Upper lobe of right lung (tissue), 1 donor: ENCODE measurements at places on chromosomes 3 and 15. TPM values are rescaled to one million over a fixed set of nuclear protein-coding genes. Genes with fewer than 3 reads are reported as not detected.

The PSTPIP1 gene
- total RNA-seq, result 16.0 TPM

GRCh38 chr3:171157286-171157685, 130.8 kb upstream of the SLC2A2 start:
- peaks cover 29% of the 10 kb centered on the region for H3K36me3 ChIP-seq
- H3K4me1 ChIP-seq, result no peaks in the 10 kb centered on the region
- no peaks in the 10 kb centered on the region for H3K27me3 ChIP-seq
- H3K4me3 ChIP-seq, result no peak overlapping the region
- no peak for DNase-seq

DNA sequence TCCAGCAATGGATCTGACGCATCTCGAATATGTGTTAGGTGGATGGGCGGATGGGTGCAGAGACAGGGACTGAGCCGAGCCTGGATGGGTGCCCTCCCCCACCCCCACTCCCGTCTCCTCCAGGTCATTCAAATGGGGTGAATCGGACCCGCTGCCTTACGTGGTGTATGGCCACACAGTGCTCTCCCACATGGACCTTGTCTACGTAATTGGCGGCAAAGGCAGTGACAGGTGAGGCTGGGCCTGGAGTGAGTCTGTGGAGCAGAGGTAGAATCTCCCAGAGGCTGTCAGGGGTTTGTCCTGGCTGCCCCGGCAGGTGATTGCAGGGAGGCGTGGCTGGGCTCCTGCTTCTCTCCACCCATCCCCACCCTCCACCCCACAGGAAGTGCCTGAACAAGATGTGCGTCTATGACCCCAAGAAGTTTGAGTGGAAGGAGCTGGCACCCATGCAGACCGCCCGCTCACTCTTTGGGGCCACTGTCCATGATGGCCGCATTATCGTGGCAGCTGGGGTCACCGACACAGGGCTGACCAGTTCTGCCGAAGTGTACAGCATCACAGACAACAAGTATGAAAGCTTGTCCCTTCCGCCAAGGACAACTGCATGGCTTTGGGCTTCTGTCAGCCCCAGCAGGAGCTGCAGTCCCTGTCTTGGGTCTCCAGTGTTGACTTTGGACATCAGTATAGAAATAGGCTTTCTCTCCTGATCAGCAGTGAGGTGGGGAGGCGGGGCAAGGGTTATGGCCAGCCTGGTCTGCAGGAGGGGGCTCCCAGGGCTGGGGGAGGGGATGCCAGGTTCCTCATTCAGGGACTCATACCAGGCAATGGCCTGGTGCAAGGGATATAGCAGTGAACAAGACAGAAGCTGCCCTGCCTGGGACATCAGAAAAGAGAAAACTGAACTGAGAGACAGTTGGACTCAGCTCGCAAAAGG, 3.4 kb downstream of the KLHL40 start:
- no peaks in the 10 kb centered on the region for H3K36me3 ChIP-seq
- DNase-seq, result peak; percentile 35
- no peak overlapping the region for H3K27ac ChIP-seq
- H3K27me3 ChIP-seq, result peaks cover 8% of the 10 kb centered on the region
- no peaks in the 10 kb centered on the region for H3K4me1 ChIP-seq

DNA sequence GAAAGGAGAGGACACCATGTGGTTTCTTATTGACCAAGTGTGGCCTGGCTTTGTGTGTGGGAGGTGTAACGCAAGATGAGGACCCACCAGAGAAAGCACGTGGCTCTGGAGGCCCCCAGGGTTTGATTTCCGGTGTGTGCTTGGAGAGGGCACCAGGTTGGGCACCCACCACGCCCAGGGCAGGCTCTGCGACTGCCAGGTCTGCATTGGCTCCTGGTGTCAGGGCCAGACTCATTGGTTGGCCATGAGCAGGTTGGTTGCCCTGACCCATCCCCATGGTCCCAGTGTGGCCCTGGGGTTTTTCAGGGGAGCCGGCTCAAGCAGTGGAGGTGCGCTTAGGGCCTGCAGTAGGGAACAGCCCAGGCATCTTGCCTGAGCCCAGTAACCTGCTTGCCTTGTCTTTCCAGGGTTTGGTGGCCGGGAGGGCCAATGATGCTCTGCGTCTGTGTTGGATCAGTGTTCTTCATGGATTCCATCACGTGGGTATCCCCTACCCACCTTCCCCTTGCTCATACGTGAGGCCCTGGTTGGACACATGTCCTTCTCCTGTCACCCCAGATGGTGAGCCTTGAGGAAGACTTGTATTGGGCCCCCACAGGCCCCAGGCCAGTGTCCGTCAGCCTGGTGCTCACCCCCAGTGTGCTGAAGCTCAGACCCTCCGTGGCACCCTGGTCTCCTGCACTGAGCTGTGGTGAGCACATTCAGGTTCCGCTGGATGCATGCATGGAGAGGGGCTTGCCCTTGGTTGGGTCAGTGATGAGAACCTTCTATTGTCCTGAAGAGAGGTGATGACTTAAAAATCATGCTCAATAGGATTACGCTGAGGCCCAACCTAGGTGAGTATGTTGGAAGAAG, 193.9 kb downstream of the UBE3A start:
- no peak overlapping the region for H3K27ac ChIP-seq
- peak; percentile 41 for DNase-seq
- H3K4me1 ChIP-seq, result no peaks in the 10 kb centered on the region
- no peaks in the 10 kb centered on the region for H3K36me3 ChIP-seq
- no peak overlapping the region for H3K4me3 ChIP-seq

- no peak overlapping the region for H3K4me3 ChIP-seq
- DNase-seq, result no peak
- peak overlapping the region; percentile 96 for H3K27ac ChIP-seq
- no peaks in the 10 kb centered on the region for H3K27me3 ChIP-seq
These were observed 1.4 kb upstream of the ISG20 start for GRCh38 chr15:88637436-88637835.

DNA sequence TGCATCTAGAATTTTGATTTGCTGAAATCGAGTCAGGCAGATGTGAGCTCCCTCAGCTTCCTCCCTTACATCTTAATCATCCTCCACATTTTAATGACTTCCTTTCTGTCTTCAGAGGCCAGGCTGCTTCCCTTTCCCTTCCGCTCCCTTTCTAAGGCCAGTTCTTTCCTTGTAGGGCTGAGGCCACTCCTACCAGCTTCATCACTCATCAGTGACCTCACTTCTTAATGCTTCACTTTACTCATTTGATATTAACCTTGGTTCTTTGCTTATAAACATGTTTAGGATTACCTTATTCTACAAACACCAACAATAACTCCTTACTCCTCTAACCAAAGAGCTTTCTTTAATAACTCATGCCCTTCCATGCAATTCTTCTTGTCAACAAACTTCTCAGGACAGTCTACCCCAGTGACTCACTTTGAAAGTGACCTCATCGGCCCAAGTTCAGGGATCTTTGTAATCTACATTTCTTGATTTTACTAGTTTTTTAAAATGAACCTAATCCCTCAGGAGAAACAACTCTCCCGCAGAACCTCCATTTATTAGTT, 23.9 kb downstream of the ILDR1 start:
- peaks cover 6% of the 10 kb centered on the region for H3K4me1 ChIP-seq
- no peaks in the 10 kb centered on the region for H3K27me3 ChIP-seq
- no peak overlapping the region for H3K4me3 ChIP-seq
- H3K27ac ChIP-seq, result no peak overlapping the region
- no peak for DNase-seq

The FOXP1 gene
- 140 TPM for total RNA-seq

The DPPA4 gene
- total RNA-seq, result not detected

DNA sequence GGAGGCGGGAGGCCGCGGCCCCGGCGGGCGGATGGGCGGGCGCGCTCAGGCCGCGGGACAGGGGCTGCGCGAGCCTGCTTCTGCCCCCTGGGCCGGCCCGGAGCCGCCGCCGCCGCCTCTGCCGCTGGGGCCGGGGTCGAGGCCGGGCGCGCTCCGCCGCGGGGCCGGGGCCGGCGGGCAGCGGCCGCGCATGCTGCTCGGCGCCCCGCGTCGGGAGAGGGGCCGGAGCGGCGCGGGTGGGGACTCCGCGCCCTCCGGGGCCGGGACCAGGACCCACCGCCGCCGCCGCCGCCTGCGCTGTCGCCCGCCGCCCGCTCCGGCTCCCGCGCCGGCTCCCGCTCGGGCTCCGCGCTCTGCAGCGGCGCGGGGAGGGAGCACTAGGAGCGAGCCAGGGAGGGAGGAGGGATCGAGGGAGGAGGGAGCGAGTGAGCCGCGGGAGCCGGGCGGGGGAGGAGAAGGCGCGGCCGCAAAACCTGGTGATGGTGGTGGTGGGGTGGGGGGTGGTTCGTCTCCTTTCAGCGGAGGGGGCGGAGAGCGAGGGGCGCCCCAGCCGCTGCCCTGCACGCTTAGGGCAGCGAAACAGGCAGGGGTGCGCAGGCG, at the start of gene LINGO1:
LINGO1 (minus strand) TSS at position 379 of the 600 bp plus-strand sequence. CDS start 597 bp downstream, outside the sequence.
- H3K4me1 ChIP-seq, result peaks cover 4% of the 10 kb centered on the region
- H3K27me3 ChIP-seq, result peaks cover 52% of the 10 kb centered on the region
- H3K36me3 ChIP-seq, result no peaks in the 10 kb centered on the region
- peak within 1 kb of the TSS; percentile 57 for H3K4me3 ChIP-seq

- H3K27ac ChIP-seq, result no peak overlapping the region
- no peaks in the 10 kb centered on the region for H3K36me3 ChIP-seq
- no peak for DNase-seq
- H3K27me3 ChIP-seq, result no peaks in the 10 kb centered on the region
These were observed 11.6 kb upstream of the PLSCR4 start for GRCh38 chr3:146262371-146263110.

The TTLL3 gene
- 37.3 TPM for total RNA-seq

- no peak for DNase-seq
- no peaks in the 10 kb centered on the region for H3K36me3 ChIP-seq
- no peak overlapping the region for H3K4me3 ChIP-seq
- H3K27me3 ChIP-seq, result no peaks in the 10 kb centered on the region
- H3K27ac ChIP-seq, result peak overlapping the region; percentile 56
These were observed 214.4 kb upstream of the NR2E3 start for GRCh38 chr15:71595846-71596553.

GRCh38 chr3:189890496-189890895, 230.2 kb downstream of the P3H2 start:
- no peak for DNase-seq
- no peak overlapping the region for H3K27ac ChIP-seq
- H3K4me1 ChIP-seq, result no peaks in the 10 kb centered on the region
- H3K36me3 ChIP-seq, result no peaks in the 10 kb centered on the region

DNA sequence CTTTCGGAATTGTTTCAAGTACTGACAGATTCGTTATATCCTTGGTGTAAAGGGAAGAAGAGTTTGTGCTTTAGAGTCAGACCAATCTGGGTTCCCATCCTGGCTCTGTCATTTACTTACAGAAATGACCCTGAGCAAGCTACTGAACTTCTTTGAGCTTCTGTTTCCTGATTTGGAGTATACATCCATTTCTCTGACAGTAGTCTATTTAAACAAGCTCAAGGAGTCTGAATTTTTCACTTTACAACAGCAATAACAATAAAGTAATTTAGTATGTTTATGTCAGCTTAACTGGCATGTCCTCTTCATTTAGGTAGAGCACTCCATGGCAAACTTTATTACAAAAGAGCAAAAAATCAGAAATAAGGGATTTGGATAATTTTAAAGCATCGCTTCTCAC, 27.8 kb downstream of the FAM98B start:
- no peak for DNase-seq
- no peaks in the 10 kb centered on the region for H3K4me1 ChIP-seq
- H3K4me3 ChIP-seq, result no peak overlapping the region
- no peak overlapping the region for H3K27ac ChIP-seq

The SLCO2A1 gene
- total RNA-seq, result 234 TPM

The DTWD1 gene
- 29.3 TPM for total RNA-seq

The SPATA12 gene
- 0.38 TPM for total RNA-seq

- no peaks in the 10 kb centered on the region for H3K36me3 ChIP-seq
- no peaks in the 10 kb centered on the region for H3K4me1 ChIP-seq
- no peak overlapping the region for H3K4me3 ChIP-seq
- H3K27me3 ChIP-seq, result no peaks in the 10 kb centered on the region
- no peak overlapping the region for H3K27ac ChIP-seq
- no peak for DNase-seq
These were observed 78.8 kb upstream of the THBS1 start for GRCh38 chr15:39502082-39502447.

- peaks cover 36% of the 10 kb centered on the region for H3K4me1 ChIP-seq
- H3K36me3 ChIP-seq, result no peaks in the 10 kb centered on the region
- no peak overlapping the region for H3K4me3 ChIP-seq
These were observed 20.2 kb downstream of the RAF1 start for GRCh38 chr3:12643724-12644123.

The RCCD1 gene
- 8.6 TPM for total RNA-seq

GRCh38 chr15:67039384-67040075, 25.9 kb upstream of the SMAD3 start:
- no peak for DNase-seq
- H3K36me3 ChIP-seq, result no peaks in the 10 kb centered on the region
- H3K4me1 ChIP-seq, result peaks cover 10% of the 10 kb centered on the region
- no peaks in the 10 kb centered on the region for H3K27me3 ChIP-seq
- no peak overlapping the region for H3K4me3 ChIP-seq
- no peak overlapping the region for H3K27ac ChIP-seq

DNA sequence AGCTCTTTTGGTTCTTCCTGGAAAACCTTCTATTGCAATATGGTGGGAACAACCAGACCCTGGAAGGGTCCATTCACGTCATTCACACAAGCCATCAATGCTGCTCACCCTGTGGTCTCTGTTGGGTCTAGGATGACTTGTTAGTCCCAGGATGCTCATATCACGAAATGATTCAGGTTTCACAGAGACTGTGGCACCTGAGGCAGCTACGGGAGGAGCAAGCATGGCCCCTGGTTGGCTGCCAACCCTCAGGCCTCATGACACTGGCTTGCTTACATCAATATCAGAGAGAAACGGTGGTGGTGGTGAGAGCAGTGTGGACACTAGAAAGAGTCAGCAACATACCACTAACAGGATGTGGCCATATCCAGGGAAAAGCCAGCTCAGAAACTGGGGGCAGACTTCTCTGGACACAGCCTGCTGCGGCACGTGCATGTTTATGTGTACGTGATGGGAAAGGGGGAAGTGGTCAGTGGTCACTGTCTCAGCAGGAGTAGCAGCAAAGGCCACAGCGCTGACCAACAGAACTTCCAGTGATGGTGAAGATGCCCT, 208.9 kb upstream of the ST8SIA2 start:
- no peak overlapping the region for H3K27ac ChIP-seq
- no peaks in the 10 kb centered on the region for H3K27me3 ChIP-seq
- no peak overlapping the region for H3K4me3 ChIP-seq
- no peaks in the 10 kb centered on the region for H3K36me3 ChIP-seq
- no peaks in the 10 kb centered on the region for H3K4me1 ChIP-seq

DNA sequence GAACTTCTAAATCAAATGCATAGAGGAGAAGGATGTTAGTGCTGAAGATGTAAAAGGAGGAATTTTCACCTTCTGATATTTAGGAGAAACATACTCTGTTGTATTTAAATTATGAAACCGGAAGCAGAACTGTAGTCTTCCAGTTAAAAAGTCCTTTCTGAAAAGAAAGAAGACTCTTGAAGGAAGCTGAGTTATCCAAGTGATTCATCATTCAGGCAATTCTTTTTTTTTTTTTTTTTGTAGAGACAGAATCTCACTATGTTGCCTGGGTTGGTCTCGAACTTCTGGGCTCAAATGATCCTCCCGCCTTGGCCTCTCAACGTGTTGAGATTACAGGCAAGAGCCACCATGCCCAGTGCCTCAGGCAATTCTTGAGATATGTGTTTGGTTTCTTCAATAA, 424.8 kb upstream of the TPM1 start:
- no peaks in the 10 kb centered on the region for H3K36me3 ChIP-seq
- H3K4me3 ChIP-seq, result no peak overlapping the region
- H3K4me1 ChIP-seq, result no peaks in the 10 kb centered on the region
- no peak for DNase-seq
